NCI-H1105 treated with DMSO at 0.1 percent for 48 hours (cell line): ENCODE measurements at places on chromosomes 3 and 15.

GRCh38 chr15:87312221-87312620 lies 944.3 kb downstream of the NTRK3 start:
- DNase-seq: no peak

DNA sequence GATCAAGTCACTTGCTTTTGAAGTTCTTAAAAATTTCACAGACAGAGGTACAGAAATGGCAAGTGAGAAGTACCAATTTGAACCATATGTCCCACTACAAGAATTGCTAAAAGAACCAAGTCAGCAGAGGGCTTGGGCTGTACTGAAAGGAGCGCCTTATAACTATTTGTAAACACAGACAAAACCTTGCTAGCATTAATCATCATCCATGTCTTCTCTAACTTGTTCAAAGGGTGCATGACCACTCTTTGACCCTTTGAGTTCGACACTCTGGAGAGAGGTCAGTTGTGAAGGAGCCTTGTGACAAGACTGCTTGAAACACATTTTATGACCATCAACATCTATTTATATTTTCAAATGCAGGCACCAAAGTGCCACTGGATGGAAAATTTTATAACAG lies 191.7 kb downstream of the PDZRN3 start:
- DNase-seq: no peak

DNA sequence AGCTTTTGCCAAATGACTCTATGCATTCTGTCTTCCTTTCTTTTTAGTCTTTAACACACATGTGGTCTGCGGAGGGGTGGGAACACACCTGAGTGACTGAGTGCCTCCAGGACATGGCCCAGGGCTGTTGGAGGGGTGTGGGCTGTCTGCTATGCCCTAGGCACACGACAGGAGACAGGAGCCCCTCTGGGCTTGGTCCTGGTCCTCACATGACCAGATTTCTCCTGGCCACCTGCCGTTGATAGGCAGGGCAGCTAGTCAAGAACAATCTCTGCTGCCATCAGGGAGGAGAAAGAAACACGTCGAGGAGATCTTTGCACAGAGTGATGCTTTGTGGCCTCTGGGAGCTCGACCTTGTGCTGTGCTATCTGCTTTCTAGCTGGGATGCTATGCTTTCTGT lies 176.6 kb downstream of the KLF13 start:
- DNase-seq: no peak

DNA sequence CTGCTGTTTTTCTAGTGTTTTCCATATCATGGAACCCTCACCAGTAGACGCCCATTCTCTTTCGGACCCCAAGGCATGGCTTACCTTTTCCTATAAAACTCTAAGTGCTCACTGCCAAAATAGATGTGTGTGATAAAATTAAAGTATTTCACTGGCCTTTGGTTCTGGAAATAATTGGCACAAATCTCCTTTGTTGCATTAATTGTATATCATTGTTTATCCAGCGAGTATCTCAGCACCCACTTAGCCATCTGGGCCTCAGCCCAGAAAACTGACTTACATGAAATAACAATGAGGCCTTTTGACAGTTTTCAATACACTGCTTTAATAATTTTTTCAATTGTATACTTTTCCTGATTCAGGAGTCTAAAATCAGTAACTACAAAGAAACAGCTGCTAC lies 105.1 kb downstream of the MECOM start:
- DNase-seq: peak; percentile 97

- no peak for DNase-seq
Measured at GRCh38 chr15:66167854-66168253, 85.7 kb downstream of the MEGF11 start.

DNA sequence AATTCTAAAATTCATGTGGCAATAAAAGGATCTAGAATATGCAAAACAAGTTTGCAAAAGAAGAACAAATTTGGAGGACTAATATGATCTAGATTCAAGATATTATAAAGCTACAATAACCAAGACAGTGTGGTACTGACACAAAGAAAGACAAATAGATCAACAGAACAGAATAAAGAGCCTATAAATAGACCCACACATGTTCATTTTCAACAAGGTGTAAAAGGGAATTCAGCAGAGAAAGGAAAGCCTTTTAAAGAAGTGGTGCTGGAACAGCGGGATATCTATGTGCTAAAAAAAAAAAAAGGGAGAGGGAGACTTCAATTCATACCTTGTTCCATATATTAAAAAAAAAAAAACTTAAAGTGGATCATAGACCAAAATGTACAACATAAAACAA lies 149.0 kb downstream of the WDR76 start:
- DNase-seq: no peak

GRCh38 chr3:114496021-114496434 lies 202.2 kb downstream of the TIGIT start:
- no peak for DNase-seq

DNA sequence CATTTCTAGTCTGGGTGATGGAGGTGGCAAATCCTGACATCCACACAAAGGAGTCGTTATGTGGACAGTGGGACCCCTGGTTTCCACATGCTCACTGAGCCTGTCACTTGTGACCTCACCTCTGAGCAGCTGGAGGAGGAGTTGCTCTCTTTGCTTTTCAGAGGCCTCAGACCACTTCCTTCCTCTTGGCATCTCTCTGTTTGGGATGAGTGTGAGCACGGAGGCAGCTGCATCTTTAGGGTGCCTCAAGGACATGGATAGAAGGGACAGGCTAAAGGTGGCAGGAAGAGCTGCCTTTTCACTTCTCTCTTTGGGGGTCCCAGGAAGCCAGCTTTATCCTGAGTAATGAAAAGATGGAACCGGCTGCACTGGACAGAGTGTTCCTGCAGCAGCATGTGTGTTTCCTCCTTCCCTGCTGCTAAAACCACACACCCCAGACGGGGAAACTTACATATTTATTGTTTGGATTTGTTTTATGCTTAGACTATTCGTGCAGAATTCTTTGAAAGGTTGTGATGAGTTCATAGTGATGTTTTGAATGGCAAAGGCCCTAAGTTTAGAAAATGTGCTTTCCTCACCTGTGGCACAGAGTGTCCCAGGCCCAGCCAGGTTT lies 31.8 kb downstream of the GPR171 start:
- DNase-seq: no peak

- DNase-seq: no peak
Measured at GRCh38 chr3:62114763-62115162, 258.6 kb downstream of the FEZF2 start.

GRCh38 chr3:190496859-190497258 lies 17.0 kb upstream of the IL1RAP start:
- DNase-seq: no peak

DNA sequence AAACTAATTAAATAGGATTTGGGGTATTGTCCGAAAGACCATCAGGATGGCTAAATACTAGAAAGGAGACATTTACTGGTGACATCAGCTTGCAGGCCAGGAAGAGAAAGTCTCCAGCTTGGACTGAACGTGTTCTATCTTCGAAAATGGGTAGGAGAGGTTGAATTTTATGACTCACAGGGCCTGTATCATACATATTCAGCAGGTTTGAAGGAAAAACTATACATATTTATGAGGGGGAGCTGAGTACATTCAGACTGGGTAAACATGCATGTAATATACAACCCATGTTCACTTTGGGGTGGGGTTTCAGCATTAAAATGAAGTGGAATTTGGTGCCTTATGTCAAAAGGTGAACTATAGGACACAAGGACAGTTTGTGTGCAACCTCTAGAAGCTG lies 129.3 kb upstream of the CRBN start:
- no peak for DNase-seq

- no peak for DNase-seq
Measured at GRCh38 chr15:60720493-60721256, 241.7 kb upstream of the ICE2 start.

GRCh38 chr3:186930143-186930640 lies at the start of gene ST6GAL1:
Gene ST6GAL1 (plus strand): TSS chr3:186930526. CDS start chr3:187042704, 112,178 bp downstream.
- no peak for DNase-seq

DNA sequence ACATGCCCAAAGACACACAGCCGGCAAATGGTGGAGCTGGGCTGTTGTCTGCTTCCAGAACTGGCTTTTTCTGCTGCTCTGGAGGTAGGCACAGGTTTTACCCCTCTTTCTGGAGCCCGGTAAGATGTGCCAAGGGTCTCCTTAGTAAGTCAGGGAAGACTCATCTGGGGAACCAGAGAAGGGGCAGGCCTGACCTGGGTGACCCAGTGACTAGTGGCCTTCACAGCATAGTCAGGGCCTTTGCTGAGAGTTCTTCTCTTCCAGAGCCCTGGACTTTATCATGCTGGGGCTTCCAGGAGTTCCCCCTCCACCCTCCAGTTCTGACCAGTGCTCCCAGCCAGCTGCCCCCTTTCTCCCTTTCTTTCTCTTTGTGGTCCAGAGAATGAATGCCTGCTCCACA lies 3.2 kb downstream of the CD276 start:
- no peak for DNase-seq

DNA sequence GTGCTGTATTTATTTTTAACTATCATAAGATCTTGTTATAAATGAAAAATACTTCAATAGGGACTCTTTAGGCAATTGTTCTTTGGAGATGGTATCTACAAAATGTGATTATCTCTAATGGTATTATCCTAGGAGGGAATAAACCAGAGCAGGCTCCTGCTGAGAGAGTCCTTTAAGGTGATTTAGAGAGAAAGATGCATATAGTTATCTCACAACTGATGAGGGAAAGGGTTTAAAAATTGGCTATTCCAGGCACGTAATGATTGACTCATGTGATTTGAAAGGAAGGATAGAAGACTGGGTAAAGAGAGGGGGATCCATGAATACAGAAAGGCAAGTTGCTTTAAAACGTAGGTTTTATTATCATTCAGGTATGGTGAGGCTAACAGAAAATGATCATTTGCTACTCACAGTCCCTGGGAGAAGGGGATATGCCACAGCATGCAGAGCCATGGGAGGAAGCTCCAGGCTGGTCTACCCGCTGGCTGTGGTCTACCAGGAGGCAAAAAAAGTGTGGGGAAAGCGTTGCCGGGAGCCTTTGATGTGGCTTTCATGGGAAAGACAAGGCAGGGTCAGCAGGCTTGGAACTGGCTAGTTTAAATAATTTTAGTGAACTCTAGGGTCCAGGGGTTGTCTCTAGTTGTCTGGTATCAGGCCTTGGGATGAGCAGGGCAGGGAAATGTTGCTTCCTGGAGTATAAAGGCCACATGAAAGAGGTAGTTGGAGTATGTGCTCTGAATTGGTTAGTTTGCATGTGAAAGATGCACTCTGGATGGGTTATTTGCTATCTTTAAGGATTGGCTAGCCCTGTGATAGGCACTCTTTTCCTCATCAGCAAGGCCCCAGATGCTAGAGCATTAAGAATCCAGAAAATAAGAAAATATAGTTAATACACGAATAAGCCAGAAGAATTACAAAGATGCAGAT lies 798.4 kb upstream of the GRM7 start:
- DNase-seq: no peak

- DNase-seq: peak; percentile 93
Measured at GRCh38 chr3:123660900-123661299, 76.0 kb upstream of the HACD2 start.

DNA sequence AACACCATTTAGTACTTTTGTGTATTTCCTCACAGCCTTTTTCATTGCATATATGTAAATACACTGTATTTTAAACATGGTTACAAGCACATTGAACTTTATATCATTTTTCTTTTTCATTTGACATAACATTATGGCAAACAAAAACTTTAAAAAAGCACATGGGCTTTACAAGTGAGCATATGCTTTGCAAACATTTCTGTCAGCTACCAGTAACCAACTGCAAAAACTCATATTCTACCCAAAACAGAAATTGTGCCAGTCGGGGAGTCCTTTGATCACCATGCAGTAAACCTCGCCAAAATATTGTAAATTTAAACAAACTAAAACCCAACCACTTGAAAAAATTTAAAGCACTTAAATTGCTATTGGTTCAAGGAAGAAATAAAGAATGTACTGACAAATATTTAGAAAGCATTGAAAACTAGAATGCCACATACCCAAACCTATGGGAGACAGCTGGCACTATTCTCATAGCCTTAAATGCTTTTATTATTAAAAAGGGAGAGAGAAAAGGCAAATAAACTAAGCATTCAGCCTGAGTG lies 24.4 kb downstream of the ZNF710 start:
- DNase-seq: no peak

- DNase-seq: no peak
Measured at GRCh38 chr3:187735837-187736236, 9.4 kb downstream of the BCL6 start.

DNA sequence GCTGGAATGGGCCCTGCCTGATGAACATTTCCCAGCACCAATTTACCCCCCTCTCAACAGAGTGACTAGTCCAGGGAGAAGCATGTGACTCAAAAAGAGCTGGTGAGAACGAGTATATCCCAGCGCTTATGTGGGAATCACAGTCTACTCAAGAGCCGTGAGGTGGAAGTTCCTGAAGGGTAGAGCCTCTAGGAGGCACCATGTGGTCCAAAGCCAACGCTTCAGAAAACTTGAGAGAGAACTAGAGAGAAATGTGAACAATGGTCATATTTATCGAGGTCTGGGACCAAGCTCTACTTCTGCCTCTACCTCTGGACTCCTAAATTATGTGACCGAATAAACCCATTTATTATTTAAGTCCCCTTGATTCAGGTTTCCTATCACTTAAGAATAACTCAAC lies 111.0 kb upstream of the RAP2B start:
- DNase-seq: no peak

GRCh38 chr15:26790118-26790517 lies 17.3 kb upstream of the GABRB3 start:
- DNase-seq: no peak

DNA sequence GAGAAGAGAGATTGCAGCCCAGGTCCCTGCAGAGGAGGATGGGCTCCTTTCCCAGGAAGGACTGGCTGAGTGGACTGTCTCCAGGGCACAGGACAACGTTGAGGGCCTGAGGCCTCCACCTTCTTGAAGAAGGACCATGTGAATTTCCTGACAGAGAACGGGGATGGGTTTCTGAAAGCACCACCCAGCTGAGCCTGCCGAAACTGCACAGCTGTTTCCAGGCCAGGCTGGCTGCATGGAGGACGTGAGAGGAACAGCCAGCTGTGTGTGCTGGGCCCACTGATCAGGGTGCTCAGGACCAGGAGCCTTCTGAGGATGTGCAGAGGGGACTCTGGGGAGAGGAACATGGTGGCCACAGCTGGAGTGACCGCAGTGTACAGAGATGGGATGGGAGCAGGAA lies 39.2 kb downstream of the HMCES start:
- DNase-seq: no peak

- DNase-seq: no peak
Measured at GRCh38 chr3:100386437-100387074, 14.3 kb downstream of the TOMM70 start.

GRCh38 chr15:44207643-44208042 lies 12.6 kb upstream of the FRMD5 start:
- no peak for DNase-seq

DNA sequence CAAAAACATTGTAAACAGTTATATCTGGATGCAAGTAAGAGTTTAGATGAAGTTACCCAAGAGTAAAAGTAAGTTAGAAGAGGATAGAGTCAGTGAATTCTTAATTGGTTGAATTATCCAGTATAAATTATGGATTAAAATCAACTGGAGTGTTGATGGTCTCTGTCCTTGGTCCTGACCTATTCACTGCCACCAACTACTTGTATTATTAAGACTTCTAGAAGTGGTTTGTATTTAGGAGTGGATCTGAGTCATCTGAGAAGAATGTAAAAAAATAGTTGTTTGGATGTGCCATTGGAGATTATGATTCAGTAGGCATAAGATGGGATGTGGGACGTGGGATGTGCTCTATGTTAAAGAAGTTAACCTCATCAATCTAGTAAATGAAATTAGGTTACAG lies 86.4 kb downstream of the SYNPR start:
- DNase-seq: no peak
